ENCODE measurements at places on chromosomes 4 and X.

- DNase-seq, result no peak
Measured at GRCh38 chr4:25823632-25824031, 39.2 kb downstream of the SEL1L3 start.

DNA sequence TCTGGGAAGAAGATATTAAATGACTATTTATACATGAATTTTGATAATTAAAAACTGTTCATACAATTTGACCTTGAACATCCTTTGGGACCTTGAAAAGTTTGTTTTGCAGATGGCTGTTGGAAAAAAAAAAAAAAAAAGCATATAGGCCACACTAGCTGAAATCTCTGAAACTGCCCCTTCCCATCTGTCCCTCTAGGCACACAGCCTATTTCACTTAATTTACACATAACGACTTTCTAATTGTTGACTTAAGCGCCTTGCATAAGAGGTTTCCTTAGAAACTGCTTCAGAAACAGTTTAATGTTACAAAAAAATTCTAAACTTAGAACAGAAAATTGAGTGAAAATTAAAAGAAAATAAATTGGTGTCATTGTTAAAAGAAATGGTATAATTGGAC, 131.0 kb downstream of the COX18 start:
- no peak for DNase-seq

GRCh38 chr4:186078981-186079638, 10.2 kb downstream of the TLR3 start:
- DNase-seq, result no peak

DNA sequence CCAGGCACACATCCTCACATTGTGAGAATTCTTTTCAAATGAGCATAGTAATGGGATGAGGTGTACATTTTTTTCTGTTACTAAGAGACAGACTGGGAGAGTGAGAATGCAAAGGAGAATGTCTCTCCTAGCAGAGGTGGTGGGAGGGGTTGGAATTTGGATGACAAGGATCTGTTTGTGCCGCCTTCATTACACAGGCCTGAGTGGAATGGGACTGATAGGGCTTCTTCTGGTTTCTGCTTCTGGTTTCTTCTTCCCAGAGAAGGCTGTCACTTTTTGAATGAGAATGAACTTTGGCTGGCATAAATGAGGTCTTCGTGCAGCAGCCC, 55.4 kb downstream of the C4orf51 start:
- peak; percentile 92 for DNase-seq

DNA sequence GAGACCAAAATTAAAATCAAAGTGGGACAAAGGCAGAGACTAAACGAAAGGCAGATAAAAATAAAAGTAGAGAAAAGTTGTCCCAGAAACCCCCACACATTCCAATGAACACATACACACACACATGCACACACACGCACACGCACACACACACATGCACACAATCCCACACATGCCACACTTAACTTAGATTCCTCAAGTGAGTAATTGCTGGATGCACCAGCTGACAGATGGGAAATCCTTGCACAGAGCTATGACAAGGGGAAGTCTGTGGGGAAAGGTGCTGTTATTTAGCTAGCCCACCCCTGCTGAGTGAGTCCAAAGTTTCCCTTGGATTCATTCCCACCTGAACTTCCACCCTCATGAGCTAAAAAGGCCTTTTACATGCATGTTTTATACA, 233.9 kb downstream of the RAB28 start:
- DNase-seq, result no peak

DNA sequence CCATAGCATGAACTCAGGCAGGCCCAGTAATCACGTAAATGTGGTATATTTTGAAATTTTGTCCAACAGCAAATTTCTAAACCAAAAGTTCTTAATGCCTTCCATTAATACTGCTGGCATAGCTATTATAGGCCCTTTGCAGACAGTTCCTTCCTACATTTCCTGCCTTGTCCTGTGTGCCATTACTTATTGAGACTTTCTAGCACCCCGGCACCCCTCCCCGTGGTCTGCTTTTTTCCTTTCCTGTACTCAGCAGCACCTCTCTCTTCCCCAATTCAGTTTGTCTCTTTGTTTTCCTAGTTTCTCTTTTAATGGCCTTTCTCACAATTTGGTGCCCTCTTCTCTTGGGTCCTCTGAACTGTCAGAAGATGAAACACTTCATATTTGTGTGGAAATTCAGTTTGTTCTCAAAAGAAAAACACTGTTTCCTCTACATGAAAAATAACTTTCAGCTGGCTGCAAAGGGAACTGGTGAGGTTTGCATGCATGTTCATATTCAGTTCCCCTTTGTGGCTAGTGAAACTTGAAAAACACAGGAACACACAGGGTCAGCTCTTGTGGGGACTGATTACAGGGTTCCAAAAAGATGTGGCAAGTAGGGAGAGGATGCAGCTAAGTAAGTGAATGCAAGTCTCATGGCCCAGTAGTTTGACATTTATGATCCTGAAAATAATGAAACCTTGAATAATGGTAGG, 17.1 kb downstream of the GPR34 start:
- DNase-seq, result no peak

GRCh38 chr4:86565651-86566050, 28.5 kb upstream of the PTPN13 start:
- DNase-seq, result no peak

DNA sequence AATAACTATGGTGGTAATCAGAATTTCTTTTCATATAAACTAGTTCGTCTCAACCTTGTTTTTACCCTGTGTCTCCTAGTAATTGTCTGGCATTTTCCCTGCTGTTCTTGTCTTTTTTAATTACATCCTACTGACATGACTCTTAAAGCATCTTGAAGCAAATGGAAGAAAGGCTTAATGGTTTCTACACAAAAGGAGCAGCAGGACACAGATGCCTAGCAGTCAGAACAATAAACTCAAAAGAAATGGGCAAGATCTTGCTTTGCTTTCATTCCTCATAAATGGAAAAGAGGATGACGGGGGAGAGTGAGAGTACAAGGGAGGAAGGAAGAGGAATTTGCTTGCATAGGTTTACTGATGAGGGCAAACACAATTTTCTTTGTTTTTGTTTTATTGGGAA, 293.2 kb upstream of the EMCN start:
- no peak for DNase-seq

DNA sequence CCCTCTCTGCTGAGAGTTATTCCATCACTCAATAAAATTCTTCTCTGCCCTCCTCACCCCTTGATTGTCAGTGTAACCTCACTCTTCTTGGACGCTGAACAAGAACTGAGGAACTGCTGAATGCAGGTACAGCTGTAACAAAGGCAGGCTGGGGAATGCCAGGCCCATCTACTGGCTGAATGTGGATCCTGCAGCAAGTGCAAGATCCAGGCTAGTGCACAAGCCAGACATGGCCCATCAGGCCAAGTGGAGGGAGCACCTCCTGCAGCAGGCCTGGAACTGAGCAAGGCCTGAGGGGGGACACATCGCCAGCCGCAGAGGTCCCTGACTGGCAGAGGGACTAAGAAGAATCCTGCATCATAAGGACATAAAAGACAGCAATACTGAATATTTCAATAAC, 411.8 kb upstream of the PCDH10 start:
- DNase-seq, result no peak
